ENCODE measurements at places on chromosomes 13 and 19. TPM values are rescaled to one million over a fixed set of nuclear protein-coding genes. Genes with fewer than 3 reads are reported as not detected.

DNA sequence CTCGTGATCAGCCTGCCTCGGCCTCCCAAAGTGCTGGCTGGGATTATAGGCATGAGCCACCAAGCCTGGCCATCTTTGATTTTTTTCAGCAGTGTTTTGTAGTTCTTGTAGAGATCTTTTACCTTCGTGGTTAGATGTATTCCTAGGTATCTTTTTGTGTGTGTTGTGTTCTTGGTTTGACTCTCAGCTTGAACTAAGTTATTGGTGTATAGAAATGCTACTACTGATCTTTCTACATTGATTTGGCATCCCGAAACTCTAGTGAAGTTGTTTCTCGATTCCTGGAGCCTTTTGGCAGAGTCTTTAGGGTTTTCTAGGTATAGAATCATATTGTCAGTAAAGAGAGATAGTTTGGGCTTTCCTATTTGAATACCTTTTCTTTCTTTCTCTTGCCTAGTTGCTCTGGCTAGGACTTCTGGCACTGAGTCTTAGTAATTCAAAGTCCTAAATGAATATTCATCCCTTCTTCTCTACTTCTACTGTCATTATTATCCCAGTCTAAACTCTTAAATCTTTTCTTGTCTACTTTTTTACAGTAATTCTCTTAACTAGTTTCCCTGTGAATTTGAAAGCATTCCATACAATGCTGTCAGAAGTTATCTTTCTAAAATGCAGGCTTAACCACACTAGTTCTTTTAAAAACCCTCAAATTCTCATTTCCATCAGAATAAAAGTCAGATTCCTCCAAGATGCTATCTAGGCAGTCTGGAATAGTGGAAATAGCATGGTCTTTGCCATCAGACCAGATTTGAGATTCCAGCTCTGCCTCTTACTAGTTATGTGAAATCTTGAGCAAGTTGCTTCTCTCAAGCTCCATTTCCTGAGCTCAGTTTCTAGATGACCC, 7.0 kb downstream of the GPR18 start:
- no peak for DNase-seq

- no peak for DNase-seq
Measured at GRCh38 chr13:110330491-110331011, 23.5 kb downstream of the COL4A2 start.

- no peak for DNase-seq
Measured at GRCh38 chr19:18853755-18854427, 22.1 kb downstream of the UPF1 start.

GRCh38 chr13:39016087-39016486, 21.8 kb downstream of the PROSER1 start:
- DNase-seq: no peak

- no peak for DNase-seq
Measured at GRCh38 chr13:34577051-34577450, 365.0 kb upstream of the NBEA start.

GRCh38 chr13:30148171-30148754, 159.1 kb downstream of the KATNAL1 start:
- peak; percentile 67 for DNase-seq

DNA sequence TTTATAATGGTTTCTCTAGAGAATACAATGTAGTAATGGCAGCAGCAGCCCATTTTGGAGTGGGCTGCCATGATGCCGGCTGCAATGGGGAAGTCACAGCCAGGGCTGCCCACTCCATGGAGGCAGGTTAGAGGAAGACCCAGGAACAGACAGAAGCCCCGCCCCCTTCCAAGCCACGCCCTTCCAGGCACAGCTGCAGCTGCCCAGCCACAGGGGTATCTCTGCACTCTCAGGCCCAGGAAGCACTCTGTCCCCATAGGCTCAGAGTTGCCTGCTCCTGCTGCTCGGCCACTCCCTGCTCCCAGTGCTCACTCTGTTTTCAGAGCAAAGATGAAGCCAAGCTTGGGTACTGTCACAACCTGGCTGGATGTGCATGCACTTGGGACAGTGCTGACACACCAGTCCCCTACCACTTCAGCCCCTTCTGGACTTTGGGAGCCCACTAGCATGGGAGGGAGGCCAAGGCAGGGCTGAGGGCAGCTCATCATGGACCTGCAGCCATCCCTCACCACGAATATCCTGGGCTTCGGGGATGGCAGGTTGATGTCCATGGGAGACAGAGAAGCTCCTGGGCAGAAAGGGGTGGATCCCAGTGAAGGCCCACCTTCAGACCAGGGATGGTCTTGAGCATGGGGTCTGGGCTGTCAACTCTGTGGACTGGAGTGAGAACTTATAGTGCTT, 1224.2 kb downstream of the SLITRK5 start:
- no peak for DNase-seq

- DNase-seq: no peak
Measured at GRCh38 chr13:50378509-50379044, 363.3 kb downstream of the KCNRG start.

DNA sequence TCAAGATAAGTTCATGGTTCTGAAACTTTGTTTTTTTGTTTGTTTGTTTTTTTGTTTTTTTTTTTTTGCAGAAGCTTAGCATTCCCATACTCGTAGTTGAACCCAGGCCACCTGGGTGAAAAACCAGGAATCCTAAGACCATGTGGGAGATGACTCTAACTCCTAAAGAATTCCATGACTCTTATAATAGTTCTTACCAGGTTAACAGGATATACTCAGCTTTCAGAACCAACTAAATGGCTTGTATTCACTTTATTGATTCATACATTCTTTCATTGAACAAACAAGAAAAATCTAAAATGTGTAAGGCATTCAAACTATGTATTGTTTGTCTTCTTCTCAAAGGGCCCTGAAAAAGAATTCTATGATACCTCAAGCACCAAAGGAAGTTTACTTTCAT, 40.5 kb upstream of the KLF5 start:
- no peak for DNase-seq

DNA sequence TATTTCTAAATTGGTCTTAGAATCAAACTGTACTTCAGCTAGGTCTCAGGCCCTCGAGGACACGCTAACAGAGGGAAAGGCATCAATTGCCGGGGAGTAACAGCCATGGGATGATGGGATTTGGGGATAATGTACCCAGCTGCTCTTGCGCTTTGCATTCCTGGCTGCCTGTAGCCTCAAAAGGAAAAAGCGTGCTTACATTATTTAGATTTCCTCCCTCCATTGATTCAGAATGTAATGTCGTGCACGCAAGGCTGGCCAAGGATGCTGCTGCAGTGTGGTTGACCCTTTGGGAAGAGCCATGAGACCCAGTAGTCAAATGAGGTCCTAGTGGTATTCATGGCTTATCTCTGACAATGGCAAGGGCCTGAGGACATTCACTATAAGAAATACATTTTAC, 95.1 kb downstream of the SLC7A1 start:
- no peak for DNase-seq

- peak; percentile 91 for DNase-seq
Measured at GRCh38 chr19:12965017-12965811, 4.2 kb upstream of the DAND5 start.

DNA sequence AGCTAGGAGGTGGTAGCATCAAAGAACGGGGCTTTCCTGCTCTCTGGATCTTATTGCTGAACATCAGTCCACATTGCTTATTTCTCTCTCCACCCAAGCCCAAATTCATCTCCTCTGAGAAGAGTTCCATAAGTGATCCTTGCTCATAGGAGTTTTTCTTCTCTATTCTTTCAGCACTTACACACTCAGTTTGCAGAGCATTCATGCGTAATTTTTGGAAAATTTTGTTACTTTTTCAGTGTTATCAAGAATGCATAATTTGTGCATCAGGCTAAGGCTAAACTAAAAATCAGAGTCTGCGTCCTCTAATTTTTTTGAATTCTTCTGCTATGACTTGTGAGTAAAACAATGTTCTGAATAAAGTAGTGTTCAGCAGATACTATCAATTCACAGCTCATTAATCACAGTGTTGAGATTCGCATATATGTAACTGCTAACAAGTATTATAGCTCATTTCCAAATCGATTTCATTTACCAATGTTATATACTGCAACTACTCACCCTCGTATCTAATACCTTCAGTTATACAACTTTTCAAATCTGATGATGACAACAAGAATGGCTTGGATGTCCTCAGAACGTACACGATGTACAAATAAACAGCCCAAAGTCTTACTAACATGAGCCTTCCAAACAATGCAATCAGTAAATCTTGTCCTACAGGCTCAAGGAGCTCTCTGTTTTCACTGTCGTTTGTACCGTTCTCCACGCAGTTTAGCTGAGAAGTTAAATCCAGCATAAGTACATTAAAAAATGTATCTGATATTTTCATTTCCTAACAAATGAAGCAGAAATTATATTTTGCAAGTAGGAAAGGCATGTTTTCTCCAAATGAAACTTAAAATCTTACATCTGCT, 36.4 kb upstream of the STARD13 start:
- no peak for DNase-seq

DNA sequence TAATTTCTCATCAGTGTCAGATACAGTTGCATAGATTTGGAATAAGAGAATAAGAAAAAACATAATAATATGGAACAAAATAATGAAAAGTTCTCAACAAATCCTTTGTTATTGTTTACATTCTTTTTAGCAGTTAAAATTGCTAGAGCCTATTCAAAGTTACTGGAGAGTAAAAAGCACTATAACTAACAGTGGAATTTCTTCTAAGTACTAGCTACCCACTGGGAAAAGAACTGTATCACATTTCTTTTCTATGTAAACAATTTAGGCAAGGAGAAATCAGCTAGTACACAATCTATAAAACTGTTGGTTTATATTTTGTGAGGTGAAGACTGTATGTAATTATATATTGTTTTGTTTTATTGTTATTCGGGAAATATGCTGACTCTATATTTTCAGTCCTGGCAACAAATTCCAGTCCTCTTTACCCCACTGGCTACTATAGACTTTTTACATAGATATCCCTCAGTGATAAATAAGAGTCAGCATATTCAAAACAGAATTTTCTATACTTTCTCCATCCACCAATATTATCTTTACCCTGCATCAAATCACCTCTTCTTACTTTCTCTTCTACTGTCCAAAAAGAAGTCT, 222.0 kb downstream of the PCDH9 start:
- no peak for DNase-seq

DNA sequence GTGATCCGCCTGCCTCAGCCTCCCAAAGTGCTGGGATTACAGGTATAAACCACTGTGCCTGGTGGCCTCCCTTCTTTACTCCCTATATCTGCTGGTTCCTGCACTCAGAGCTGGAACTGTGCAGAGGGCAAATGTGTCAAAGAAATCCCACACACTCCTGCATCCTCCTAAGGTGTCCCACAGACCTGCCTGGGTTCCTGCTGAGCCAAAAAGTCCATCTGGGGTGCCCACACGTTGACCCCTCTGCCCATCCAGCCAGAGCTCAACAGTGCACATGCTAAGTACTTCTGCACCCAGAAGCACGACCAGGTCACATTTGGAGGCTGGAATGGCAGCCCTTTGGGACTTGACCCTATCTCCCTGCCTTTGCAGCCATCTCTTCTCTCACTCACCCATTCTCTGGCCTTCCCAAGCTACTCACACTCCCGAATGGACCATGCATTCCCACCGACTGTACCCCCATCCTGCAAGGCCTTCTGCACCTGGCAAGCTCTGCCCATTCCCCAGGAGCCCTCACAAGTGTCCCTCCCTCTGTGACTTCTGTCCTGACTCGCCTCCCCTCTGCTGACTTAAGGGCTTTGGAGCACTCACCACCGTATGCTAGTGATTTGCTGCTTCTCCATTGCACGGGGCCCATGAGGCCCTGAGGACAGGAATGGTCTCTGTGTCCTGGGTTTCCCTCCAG, 152.1 kb downstream of the KCTD15 start:
- no peak for DNase-seq

DNA sequence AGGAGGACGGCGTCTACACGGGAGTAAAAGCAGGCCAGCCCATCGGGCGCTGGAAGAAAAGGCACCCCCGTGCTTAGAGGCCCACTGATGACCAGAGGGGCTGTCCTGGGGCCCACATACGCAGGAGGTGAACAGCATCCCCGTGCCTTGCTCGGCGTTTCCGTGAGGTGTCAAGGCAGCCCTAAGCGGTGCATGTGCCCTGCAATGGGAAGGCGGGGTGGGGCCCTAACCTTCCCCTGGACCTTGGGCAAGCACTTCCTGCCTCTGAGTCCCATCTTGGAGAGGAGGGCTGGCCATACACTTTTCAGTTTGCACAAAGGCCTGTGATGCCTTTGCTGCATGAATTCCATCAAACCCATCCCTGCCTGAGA, 47.8 kb upstream of the ATP11A start:
- no peak for DNase-seq

DNA sequence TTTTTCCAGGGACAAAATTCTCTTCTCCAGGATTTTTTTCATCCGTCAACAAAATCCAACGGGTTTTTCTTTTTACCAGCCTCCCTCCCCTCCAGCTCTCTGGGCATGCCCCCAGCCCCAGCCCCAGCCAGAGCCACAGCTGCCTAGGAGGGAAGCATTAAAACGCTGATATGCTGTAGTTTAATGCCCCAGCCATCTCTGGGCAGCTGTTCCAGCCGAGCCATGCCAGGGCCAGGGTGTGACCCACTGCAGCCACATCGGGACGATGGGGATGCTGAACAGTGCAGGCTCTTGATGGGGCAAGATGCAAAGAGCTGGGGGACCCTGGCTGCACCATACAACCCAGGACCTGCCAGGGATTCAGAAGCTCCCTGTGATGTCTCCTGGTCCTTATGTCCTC, 32.1 kb downstream of the TSHZ3 start:
- no peak for DNase-seq

DNA sequence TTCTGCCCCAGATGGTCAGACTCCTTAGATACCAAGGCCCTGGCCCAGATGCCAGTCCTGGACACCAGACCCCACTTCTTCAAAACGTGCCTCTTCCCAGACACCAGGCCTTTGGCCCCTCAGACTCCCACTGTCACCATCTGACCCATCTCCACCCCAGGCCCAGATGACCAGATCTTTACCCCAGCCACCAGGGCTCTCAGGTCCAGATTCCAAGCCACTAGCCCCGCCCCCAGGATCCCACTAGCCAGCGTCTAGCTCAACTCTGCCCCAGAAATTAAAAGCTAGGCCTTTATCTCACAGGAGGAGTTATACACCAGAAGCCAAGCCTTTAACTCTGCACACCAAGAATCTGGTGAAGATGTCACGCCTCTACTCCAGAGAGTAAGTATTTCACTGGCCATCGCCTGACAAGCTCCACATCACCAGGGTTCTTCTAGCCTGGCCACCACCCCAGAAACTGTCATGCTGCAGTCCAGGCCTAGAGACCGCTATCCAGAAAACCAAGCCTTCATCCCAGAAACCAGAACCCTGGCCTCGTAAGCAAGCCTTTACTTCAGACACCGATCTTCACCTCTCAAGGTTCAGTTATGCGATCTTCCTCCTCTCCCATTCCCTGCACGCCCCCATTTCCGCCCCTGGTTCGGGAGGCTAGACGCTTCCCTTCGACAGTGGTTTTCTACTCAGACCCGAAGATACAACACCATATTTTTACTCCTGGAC, 595 bp downstream of the XAB2 start:
- no peak for DNase-seq

GRCh38 chr13:99548448-99548847, 47.2 kb downstream of the TM9SF2 start:
- DNase-seq: no peak

- no peak for DNase-seq
Measured at GRCh38 chr19:55591555-55591954, 7.8 kb downstream of the FIZ1 start.

GRCh38 chr13:97004886-97005285, 10.6 kb upstream of the OXGR1 start:
- no peak for DNase-seq

- DNase-seq: no peak
Measured at GRCh38 chr19:1349211-1349610, 34.5 kb upstream of the NDUFS7 start.

- peak; percentile 36 for DNase-seq
Measured at GRCh38 chr13:21637296-21637695, 33.3 kb upstream of the MICU2 start.

Gene KMT2B
- total RNA-seq: 47.0 TPM

Gene MATK
- total RNA-seq: 24.4 TPM

Gene AMER2
- total RNA-seq: not detected

Gene SLC8A2
- not detected for total RNA-seq

Gene ZNF773
- total RNA-seq: 4.5 TPM

Gene GJB2
- total RNA-seq: 5.0 TPM

Gene C19orf44
- total RNA-seq: 2.2 TPM

Measured in activated CD4-positive, alpha-beta memory T cell treated with anti-CD3 and anti-CD28 coated beads for 36 hours (primary cell).